Brain (organoid and tissue), 16 donors: ENCODE measurements at places on chromosomes 12 and 14.
A peak's percentile ranks its signal among the peaks of the same experiment; 100 is the strongest.

- no peak for DNase-seq
These were observed 91.3 kb downstream of the RPS29 start for GRCh38 chr14:49494836-49495235.

DNA sequence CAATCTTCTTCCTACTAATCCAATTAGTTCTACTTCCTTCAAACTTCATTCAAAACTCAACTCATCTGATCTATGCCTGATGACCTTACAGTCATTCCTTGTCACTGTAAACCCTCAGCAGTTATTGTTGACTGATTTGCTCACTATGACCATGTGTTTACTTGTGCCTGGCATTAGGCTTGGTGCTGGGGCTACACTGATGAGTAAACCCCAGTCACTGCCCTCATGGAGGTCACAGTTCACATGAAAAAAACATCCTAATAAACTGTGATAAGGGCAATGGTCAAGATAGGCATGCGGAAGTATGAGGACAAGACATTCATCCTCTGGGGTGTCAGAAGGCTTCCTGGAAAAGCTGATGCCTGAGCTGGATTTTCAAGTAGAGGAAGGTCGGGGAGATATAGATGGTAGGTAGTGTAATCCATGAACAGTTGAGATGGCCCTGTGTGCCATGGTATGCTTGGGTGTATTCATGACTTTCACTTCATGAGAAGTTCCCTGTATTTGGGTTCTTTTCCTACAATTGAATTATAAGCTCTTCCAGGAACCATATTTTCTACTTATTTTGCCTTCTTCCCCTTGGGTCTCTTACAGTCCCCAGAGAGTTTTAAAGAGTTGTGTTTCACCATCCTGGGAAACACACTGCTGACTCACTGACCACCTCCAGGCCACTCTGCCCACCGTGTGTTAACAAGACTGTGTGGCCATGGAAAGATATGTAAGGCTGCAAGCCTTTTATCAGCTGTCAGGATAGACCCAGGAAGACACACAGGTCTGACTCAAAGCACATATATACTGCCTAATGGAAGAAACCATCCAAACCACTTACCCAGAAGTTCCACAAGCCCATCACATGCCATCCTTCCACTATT is 38.7 kb upstream of the DUSP6 start:
- DNase-seq: no peak

DNA sequence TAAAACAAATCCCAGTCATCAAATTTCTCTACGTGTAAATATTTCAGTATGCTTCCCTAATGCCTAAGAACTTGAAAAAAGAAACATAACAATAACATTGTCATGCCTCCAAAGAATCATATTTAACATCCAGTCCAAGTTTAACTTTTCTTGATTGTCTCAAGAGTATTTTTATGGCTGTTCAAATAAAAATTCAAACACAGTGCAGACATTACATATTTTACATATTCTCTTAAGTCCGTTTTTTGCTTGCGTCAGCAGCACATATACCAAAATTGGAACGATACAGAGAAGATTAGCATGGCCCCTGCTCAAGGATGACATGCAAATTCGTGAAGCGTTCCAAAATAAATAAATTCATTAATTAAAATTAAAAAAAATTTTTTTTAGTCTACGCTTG is 23.3 kb upstream of the EEA1 start:
- DNase-seq: no peak

GRCh38 chr14:23876160-23876750 is 77.3 kb upstream of the DHRS4 start:
- DNase-seq: no peak

DNA sequence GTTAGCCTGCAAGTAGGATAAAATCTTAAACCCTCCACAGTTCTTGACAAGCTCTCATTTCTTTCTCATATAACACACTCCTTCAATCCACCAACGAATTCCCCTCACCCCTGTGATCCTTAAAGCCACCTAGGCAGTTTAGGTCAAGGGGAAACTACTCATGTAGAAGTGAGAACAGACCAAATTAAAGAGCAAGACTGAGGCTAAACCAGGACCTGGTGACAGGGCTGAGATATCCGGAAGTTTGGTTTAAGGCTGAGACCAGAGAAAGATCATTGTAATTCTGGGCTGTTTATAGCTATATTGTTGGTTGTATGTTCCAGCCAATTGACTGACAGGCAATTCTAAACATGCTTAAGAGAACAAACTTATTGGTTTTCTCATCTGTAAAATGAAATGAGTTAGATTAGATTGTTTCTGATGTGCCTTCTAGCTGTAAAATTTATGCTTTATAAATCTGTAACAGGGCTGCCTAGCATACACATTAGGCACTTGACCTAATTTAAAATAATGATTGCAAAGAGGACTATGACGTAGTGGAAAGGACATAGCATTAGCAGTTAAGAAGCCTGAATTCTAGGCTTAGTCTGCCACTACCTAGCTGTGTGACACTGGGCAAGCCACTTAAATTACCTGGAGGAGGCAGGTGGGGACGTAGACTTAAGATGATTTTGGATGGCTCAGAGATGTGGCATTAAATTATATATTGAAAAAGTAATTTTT is 53.9 kb upstream of the PTGR2 start:
- no peak for DNase-seq

- peak; percentile 89 for DNase-seq
These were observed 338.3 kb downstream of the EMP1 start for GRCh38 chr12:13534645-13535398.

GRCh38 chr14:84436528-84436927 is 1093.4 kb upstream of the FLRT2 start:
- DNase-seq: no peak

GRCh38 chr12:72318341-72318740 is 46.2 kb downstream of the TRHDE start:
- DNase-seq: no peak

GRCh38 chr12:47946413-47947323 is 16.7 kb upstream of the TMEM106C start:
- no peak for DNase-seq

GRCh38 chr12:20474016-20474415 is 105.7 kb downstream of the PDE3A start:
- DNase-seq: no peak

DNA sequence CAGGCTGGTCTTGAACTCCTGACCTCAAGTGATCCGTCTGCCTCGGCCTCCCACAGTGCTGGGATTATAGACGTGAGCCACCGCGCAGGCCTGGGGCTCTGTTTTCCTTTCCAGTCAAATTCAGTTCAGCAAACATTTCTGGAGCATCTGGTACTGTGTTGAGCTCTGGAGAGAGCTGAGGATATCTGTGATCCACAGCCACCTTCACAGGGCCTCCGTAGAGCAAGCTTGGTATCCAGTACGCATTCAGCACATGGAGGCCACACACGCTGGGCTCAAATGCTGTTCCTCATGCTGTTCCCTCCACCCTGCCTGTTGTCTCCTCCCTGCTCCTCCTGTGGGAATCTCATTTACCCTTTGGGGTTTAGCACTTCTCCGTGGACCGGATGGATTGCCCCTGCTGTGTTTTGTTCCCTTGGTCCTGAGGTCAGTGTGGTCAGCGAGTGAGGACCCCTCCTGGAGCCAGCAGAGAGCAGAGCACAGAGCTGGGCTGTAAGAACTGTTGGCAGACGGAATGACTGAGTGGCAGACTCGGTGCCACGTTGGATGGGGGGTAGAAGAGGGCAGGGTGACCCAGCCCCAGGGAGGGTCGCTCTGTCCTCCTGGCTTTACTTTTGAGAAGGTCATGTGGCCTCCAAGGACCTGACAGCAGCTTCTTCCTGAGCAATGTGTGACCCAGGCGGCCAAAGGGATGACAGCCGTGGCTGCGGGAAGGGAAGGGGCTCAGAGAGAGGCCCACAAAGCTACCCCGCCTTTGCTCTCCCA is 891 bp downstream of the RPS6KL1 start:
- no peak for DNase-seq

GRCh38 chr12:4203772-4204376 is 69.7 kb upstream of the CCND2 start:
- DNase-seq: no peak

- no peak for DNase-seq
These were observed 724.0 kb upstream of the TMEM132C start for GRCh38 chr12:127542931-127543330.

DNA sequence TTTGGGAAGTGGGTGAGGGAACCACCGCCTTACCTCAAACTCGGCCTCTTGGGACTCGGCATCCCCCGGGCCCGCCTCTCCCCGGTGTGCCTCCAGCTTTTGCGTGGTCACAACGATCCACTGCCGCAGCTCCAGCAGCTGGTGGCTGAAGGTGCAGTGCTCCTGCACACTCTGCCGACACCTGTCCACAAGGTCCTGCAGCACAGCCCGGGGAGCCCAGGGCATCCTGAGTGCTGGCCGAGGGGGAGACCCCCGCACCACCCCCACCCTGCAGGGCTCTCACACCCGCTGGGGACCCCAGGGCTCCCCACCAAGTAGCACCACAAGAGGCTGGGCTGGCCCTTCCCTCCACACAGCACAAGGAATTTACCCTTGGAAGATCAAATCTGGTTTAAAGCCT is 76.6 kb downstream of the SYNE3 start:
- no peak for DNase-seq

DNA sequence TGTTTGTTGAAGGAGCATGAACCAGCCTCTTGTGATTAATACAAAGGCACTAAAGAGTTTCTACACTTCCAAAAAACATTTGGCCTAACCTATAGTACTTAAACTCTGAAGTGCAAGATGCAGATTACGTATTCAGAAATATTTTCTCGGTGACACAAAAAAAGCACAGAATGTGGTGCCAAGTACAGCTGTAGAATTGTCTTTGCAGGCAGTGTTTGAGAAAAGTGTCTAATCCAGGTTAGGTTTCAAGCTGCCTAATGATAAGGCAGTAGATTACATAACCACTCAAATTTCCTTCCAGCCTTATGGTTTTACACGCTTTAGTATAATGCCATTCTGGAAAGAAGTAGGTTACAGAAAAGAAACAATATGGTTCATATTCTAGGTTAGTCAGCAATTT is 205.2 kb downstream of the KLHL28 start:
- DNase-seq: no peak

- DNase-seq: no peak
These were observed 46.2 kb upstream of the TUNAR start for GRCh38 chr14:95830386-95830785.

- no peak for DNase-seq
These were observed 55.8 kb downstream of the MIA2 start for GRCh38 chr14:39289523-39289922.

GRCh38 chr14:58484176-58484575 is 56.7 kb downstream of the KIAA0586 start:
- DNase-seq: no peak

GRCh38 chr14:101962503-101962874 is 1.9 kb upstream of the DYNC1H1 start:
- DNase-seq: peak; percentile 31

GRCh38 chr12:25322351-25322750 is 71.6 kb upstream of the KRAS start:
- DNase-seq: no peak

DNA sequence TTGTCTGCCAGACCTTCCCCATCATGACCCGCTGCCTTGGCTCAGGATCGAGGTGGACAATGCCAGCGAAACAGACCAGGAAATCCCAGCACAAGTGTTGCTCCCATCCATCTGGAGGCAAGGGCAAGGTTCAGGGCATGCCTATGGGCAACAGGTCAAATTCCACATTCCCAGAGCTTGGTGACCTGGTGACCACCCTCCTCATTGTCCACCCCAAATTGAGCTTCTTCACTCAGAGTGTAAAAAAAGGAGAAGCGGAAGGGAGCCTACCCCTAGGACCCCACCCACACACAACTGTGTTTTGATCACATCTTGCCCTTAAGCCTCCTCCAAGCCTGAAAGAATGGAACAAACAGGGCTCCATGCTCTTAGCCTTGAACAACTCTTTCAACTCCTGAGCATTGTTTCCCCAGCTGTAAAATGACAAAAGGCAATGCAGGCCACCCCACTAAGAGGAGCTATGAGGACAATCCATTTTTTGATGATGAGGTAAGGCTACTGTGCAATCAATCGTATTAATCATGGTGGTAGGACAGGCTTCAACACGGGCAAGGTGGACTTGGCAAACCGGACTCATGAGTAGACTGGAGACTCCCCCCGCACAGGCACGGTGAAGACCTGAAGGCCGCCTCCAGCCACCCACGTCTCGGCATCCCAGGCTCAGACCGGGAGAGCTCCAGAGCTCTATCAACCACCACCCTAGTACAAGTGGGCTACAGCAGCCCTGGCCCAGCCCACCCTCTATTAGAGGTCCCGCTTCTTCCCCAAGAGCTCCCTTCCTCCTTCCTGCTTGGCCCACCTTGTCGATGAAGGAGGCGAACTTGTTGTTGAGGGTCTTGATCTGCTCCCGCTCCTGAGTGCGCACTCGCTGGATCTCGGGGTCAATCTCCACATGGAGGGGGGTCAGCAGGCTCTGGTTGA is 866 bp downstream of the KRT79 start:
- DNase-seq: no peak
